CD4-positive, alpha-beta T cell treated with Interleukin-1 beta for 1 hour (primary cell): ENCODE measurements at places on chromosomes 12 and 14.
A peak's percentile ranks its signal among the peaks of the same experiment; 100 is the strongest.

DNA sequence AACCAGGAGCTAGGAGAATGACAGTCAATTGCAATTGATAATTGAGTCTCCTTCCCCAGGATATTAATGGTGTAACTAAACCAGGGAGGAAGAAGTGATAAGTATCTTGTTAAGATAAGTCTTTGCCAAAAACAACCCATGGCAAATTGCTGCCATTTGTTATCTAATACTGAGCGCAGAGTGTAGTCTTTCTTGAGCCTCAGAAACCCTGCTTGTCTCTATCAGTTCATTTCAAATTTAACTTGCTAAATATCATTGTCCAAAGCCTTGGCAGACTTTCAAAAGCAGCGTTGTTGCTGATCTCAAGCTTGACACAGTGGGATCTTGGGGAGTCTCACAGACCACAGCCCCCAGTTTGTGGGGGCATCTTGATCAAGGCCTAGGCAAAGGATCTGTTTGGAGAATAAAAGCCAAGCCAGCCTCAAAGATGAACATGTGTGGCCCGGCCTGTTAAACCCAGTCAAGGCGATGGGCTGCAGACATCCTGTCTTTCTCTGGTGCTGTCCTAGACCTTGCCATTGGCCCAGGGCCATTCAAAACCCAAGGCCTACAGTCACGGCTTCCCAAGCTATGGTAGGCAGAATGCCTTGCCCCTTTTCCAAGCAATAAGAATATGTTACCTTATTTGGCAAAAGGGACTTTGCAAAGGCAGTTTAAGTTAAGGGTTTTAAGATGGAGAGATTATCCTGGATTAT lies 164.2 kb downstream of the CHST11 start:
- no peak for DNase-seq

DNA sequence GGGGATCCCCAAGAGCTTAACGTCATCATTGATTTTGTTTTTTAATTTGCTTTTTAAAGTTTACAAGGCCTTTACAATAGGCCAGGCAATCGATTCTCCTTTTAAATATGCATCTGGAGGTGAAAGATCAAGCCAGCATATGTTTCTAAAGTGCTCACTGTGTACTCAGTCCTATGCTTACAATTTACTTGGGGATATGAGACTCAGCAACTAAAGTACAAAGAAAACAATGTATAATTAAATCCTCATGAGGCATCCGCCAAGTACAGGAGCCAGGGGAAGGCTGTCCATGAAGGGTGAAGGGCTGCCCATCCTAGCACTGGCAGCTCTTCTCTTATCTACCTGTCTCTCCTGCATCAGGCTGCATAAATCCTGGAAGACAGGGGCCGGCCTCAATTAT lies 11.8 kb downstream of the CCDC92 start:
- DNase-seq = no peak

GRCh38 chr12:121232977-121233627 lies 23.2 kb downstream of the P2RX4 start:
- DNase-seq = no peak

DNA sequence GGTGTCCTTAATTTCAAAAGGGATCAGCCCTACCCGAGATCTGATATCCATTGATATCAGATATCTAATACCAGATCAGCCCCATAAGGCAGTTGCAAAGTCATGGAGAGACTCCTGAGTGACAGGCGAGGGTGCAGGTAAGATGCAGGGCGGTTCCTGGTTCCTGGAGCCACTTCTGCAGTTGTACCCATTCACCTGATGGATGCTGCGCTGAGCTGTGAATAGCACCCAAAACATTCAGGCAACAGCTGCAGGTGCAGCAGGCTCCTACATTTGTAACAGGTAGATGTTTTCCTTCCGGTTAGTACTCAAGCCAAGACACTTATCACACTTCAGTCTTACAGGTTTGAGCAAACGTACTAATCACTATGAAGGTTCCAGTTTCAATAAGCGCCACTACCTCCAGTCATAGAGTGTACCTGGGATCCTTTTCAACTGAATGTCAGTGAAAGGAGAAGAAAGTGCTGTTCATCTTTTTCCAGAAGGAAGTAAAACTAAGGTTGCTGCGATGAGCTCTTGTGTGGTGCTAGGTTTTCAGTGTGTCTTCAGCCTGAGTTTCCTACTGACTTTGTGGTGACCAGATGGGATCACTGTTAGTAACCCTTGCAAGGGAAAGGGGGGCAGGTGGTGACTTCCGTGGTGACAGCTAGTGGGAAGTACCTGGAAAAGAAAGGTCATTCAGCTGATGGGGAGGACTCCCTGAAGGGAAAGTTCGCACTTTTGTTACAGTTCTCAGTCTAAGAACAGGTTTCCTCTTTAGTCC lies 1.9 kb downstream of the ATP6V0A2 start:
- peak; percentile 7 for DNase-seq

DNA sequence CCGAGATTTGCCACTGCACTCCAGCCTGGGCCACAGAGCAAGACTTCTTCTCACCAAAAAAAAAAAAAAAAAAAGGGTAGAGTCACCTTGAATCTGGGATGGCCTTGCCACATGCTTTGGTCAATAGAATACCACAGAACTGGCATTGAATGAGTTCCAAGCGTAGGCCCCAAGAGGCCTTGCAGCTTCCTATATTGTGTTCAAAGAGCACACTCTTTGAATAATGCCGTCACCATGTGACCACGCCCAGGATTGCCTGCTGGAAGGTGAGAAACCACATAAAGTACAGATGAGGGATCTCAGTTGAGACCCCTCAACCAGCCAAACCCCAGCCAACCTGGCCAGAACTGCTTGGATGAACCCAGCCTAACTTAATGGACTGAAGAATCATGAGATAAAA lies 239.2 kb upstream of the AMIGO2 start:
- no peak for DNase-seq

GRCh38 chr12:114726092-114726710 lies 42.2 kb upstream of the TBX3 start:
- DNase-seq = no peak

GRCh38 chr14:55245657-55246268 lies 25.5 kb upstream of the FBXO34 start:
- peak; percentile 7 for DNase-seq

DNA sequence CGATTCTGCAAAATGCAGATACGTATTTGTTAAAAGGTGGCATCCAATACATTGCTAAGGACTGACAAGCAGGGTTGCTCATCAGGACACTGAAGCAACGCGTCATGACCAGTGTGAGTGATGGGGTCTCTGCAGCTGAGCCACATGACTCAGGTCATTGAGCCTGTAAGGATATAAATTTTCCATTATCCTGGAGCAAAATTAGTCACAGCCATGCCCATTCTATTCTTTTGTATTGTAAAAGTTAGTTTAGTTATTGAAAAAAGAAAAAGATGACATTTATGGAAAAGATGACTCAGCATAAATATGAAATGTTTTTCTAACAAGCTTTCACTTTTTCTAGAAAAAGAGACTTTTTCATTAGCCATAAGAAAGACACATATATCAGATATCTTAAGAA lies 268.0 kb upstream of the TMEM132C start:
- DNase-seq = no peak

GRCh38 chr14:74299061-74299545 lies 3.6 kb downstream of the ABCD4 start:
- DNase-seq = peak; percentile 26

- peak; percentile 75 for DNase-seq
These were observed 3.3 kb downstream of the ARHGAP9 start for GRCh38 chr12:57476162-57476992.

GRCh38 chr14:69664865-69665526 lies 53.6 kb downstream of the SUSD6 start:
- DNase-seq = no peak

GRCh38 chr14:63840981-63841380 lies 11.8 kb upstream of the SYNE2 start:
- peak; percentile 75 for DNase-seq

DNA sequence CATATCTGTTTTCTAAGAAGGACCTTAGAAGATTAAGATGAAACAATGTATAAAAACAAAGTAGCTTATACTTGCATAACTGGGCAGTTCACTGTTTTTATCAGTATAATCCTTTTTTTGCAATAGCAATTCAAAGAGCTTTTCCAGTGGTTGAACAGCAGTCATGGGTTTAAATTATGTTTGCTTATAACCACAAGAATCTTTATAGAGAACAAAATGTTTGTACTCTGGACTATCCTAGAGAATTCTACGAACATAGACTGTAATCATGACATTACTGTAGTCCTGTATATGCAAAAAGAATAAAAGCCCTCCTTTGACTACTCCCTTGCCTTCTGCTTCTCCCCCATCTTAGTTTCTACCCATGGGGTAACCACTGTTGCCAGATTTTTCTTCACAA lies 5.7 kb downstream of the FAM177A1 start:
- DNase-seq = no peak

DNA sequence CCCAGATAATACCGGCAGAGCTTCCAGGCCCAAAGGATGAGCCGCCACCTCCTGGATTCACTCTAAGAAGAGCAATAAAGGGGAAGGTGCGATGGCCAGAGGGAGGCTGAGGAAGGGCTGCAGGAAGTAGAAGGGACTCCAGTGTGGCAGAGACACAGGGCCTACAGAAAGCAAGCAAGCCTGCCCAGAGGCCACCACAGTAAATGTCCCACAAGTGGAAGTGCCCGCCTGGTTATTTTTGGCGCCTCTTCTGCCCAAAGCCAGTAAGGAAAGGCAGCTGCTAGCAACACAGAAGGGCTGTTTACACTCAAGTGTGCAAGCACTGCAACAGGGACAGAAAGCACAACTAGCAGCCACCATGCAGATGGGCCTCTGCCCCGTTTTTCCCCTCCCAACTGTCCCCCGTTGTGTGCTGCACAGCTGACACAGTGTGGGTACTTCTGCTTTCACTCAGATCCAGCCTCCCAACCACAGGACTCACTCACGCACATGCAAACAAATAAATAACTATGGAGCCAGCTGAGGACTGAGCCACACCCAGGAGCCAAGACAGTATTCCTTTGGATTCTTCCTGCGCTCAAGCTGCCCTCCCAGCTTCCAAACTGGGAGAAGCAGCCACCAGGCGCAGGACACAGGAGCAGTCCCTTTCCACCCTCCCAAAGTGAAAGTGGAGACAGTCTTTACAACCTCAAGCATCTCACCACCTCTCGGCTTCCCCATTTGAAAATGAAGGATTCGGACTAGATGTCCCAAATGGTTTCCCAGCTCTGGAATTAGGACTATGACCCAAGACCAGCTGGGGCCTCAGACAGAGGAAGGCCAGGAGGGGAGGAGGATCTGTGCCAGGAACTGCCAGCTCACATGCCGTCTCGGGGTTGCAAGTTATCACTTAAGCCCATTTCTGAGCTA lies 40.0 kb upstream of the PNMA1 start:
- DNase-seq = peak; percentile 63

DNA sequence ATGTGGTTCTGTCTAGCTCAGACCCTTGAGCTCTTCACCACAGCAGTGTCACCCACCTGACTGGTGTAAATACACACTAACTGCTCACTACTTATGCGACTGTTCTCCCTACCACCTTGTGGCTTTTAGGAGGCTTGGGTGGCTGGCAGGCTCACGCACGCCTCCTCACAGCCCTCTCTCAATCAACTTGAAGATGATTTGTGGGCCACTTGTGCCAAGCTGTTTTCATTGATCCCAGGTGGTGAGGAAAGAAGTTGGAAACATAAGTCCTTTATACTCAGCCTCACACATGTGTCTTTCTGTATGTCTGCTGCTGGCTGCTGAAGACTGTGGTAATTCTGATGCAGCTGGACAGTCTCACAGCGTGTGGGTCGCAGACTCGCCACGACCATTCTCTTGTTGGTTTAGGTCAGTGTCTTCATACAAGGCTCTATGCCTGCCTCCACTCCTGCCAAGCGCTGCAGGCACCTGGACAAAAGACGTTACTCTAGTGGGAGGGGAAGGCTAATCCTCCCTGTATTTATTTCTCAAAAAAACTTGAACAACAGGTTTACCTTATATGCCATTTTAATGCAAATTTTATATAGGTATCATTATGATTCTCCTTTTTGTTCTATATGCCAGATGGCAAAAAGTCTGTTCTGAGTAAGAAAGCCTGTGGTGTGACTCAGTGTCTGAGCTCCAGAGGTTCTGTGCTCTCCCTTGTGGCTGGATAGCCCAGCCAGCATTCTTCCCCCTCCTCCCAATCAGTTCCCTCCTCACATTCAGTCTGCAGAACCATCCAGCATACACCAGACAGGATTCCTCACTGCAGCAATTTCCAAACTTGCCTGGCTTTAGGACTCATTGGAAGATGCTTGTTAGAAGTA lies 115.6 kb downstream of the DIP2B start:
- no peak for DNase-seq

- peak; percentile 11 for DNase-seq
These were observed 133.5 kb downstream of the FOXN3 start for GRCh38 chr14:89283327-89284060.

- DNase-seq = no peak
These were observed 55.3 kb upstream of the STON2 start for GRCh38 chr14:81455390-81455789.

GRCh38 chr12:113381220-113381619 lies 22.5 kb downstream of the SDS start:
- DNase-seq = no peak

- no peak for DNase-seq
These were observed 34.6 kb upstream of the PYGL start for GRCh38 chr14:50978888-50979287.

- DNase-seq = no peak
These were observed 52.0 kb downstream of the SLC38A6 start for GRCh38 chr14:61033054-61033453.

DNA sequence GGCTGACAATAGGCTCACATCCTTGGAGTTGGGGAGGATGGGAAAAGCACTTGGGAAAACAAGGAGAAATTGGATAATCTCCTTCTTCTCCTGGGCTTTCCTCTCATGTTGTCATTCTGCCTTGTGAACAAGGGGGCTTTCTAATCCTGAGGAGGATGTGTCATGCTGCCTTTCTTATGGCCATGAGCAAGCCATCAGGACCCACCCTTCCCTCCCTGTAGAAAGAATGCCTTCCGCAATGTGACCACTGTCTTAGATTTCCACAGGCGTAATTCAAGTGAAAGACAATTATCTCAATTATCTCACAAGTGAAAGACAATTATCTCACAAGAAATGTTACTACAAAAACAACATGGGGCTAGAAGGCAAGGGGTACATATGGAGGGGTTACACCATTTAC lies 3.0 kb upstream of the OR6S1 start:
- no peak for DNase-seq
